Adrenal gland (tissue), 19 donors: ENCODE measurements at places on chromosomes 12 and 14. TPM values are rescaled to one million over a fixed set of nuclear protein-coding genes. Genes with fewer than 3 reads are reported as not detected.

DNA sequence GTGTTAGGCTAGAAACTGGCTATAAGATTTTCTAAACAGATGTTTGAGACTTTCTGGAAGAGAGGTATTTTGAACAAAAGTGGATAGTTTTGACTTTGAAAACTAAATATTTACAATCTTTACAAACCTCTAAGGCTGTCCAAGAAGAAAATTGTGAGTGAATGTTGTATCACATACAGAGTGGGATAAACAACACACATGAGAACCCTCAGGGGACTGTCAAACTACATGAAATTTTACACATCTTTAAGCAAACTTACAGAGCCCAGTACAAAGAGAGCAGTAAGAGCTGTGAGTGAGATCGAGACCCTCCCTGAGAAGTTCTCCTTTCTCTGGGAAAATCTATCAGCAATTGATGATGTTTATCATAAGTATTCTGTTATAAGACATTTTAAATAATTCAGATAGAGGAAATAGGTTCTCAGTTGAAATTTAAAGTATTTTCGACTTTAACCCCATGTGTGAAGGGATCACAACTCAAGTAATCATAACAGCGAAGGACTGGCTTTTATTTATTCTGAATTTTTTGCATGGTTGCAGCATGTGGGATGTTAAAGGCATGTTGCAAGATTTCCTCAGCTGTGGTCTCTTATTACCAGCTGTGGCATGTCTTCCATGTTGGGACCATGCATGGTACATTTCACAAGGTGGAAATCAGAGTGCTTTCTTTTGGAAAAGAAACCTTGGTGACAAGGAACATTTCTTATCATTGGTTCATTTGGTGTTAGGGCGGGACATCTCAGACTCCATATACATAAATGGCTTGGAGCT lies 264.0 kb upstream of the PRICKLE1 start:
- DNase-seq, result no peak

GRCh38 chr14:74579447-74580274 lies 32.4 kb downstream of the LTBP2 start:
- no peak for DNase-seq

- DNase-seq, result no peak
These were observed 90.4 kb upstream of the CCDC91 start for GRCh38 chr12:28099871-28100270.

DNA sequence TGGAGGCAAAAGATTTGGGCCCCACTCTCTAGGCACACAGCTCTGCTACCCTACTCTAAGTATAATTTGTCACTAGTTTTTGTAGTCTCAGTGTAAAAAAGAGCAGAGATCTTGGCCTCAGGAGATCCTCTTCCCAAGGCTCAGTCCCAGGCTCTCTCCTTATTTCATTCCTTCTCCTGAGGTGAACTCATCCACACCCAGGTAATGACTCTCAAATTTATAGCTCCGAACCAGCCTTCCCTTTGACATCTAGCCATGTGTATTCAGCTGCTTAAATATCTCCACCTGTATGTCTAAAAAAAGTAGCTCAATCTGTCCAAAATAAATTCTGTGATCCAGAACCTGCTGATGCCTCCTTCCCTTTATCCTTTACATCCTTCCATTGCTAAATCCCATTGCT lies 173.5 kb upstream of the HIF1A start:
- DNase-seq, result no peak

- DNase-seq, result no peak
These were observed 204.4 kb downstream of the SLC25A21 start for GRCh38 chr14:36967892-36968555.

DNA sequence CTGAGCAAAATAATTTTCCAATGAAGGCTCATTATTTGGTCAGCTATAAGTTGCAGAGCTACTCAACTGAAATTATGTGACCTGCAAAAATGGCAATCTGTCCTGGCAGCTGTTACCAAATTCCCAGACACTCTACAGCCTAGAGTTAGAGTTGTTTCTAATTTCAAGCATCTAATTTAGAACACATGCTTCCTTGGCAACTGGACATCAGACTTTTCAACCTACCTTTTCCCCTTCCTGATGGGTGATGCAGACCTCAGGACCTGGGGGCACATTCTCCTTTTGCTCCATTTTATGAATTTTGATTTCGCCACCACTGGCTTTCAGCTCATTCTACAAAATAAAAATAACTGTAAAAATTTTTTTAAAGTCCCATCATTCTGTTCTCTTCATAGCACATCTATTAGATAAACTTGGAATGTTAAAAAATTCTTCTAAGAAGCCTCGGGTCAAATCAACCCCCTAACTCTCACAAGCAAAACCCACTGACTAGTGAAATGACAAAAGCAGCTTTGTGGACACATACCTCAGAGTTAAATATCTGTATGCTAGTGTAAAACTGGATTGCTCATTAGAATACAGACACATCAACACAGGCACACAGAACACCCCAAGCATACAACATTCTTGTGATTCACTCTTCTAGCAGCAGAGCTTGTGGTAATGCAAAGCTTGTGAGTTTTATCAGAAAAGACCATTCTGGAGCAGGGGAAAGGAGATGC lies 33.5 kb upstream of the CERS5 start:
- no peak for DNase-seq

The CAPZA3 gene
- total RNA-seq, result not detected

The PTGER2 gene
- total RNA-seq, result 2.1 TPM
